ENCODE measurements at places on chromosomes 4 and X.

DNA sequence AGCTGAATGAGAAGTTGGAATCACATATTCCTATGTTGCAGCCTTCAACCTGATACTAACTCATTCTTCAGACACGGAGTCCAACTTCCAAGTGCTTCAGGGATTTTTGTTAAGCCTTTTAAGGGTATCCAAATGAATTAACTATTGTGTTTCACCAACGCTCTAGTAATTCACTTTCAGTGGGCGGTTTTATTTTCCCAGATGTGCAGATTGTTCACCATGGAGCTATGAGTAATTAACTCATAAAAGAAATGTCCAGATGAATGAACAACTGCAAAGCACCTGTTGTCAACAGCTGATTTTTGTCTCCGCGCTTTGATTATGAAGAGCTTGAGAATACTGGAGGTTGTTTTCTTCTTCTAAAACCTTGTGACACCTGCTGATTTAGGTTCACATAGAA lies 187.6 kb downstream of the CBR4 start:
- DNase-seq: no peak

- no peak for DNase-seq
These were observed 159.1 kb upstream of the KIT start for GRCh38 chr4:54498661-54499111.

- no peak for DNase-seq
These were observed 7.1 kb downstream of the DNAAF6 start for GRCh38 chrX:107213477-107213876.

DNA sequence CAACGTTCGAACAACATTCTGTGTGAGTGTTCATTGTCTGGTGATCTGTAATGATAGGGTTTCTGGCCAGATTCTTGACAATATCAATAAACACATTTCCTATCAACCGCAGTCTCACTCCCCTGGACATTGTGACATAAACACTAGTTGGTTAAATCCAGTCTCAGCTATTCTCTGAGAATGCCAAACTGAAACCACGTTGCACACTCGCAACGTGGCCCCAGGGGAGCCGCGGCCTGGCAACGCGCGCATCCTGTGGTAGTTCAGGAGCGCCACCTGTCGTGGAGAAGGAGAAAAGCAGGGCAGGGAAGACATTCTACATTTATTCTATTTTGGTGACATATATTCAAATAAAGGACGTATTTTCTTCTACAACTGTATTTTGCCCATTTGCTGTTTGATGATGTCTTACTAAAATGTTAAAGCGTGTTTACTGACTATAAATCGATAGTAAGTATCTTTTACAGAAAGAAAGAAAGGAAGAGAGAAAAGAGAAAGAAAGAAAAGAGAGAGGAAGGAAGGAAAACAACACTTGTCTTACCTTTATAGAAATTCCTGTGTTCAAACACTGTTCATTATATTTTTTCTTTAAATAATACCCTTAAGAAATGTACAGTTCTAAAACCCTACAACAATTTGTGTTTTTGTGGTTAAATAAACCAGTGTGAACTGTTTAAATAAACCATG lies 738.3 kb upstream of the FRG1 start:
- peak; percentile 23 for DNase-seq

GRCh38 chr4:75733369-75733768 lies 9.0 kb downstream of the USO1 start:
- DNase-seq: no peak

DNA sequence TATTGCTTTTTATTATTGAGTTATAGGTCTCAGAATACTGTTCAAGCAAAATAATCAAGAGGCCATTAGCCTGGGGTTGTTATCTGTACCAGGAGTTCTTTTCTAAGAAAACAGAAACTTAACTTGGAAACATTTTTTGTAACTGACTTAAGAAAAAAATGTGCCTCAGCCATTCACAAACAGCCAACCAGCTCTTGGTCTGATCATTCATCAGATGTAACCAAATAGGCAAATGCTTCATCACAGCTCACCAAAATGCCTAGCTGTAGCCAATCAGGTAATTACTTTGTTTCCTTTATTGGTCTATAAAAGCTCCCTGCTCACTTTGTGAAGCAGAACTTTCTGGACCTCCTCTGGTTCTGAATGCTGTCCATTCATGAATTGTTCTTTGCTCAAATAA lies 387.7 kb downstream of the FAT4 start:
- DNase-seq: no peak

GRCh38 chr4:79663141-79663540 lies 255.1 kb upstream of the GK2 start:
- DNase-seq: no peak

DNA sequence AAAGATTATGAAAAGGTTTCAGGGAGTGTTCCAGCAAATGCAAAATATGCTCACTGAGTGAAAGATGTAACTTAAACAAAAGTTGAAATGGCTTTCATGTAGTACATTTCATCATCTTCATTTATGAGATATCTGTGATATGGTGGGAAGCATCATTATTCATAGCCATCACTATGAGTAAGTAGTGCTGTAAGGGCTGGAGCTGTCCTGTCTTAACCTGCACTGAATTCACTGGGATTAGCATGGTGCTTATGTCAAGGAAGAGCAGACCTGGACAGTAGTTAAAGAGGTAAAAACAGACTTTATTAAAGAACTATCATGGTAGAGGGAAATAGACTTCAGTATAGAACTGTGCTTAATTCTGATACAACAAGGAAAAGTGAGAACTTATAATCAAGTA lies 1347.3 kb downstream of the RPA4 start:
- DNase-seq: no peak

DNA sequence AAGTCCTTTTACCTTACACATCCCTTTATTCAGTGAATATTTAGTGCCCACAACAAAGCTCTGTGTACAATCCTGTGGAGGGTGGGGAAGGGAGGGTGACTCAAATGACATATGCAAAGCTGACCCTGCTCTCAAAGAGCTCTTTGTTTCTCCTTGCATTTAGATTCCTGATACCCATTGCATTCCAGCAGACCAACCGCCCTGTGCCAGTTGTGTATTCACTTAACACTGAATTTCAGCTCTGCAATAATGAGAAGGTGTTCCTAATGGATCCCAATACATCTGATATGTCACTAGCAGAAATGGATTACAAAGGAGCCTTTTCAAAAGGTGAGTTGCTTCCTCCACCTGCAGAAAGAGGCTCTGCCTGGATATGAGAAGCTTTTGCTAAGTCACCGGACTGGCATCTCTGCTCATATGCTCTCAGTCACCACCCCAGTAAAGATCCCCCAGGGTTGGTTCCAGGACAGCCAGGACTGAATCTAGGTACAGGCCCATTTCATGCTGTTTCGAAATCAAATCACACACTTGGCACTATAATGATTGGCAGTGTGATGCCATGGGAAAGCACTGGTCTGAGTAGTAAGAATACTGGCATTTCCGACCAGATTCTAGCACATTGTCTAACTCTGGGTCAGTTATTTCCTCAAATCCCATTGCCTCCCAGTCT lies 17.1 kb upstream of the ANXA3 start:
- DNase-seq: no peak

DNA sequence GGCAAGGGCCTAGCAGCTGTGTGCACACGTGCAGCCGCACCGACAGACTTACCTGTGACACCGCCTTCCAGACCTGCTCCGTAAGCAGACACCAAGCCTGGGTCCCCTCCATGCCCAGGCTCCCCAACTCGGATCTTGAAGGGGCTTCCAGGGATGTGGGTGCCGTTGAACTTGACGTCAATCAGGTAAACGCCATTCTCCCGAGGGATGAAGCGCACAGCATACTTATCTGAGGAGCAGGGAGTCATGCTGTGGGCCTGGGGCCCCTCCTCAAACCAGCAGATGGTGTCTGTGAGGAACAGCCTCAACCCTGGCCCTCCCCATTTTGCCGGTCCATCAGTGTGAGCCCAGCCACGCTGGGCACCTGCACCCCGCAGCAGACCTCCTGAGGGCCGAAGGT lies 24.5 kb downstream of the FLNA start:
- no peak for DNase-seq

DNA sequence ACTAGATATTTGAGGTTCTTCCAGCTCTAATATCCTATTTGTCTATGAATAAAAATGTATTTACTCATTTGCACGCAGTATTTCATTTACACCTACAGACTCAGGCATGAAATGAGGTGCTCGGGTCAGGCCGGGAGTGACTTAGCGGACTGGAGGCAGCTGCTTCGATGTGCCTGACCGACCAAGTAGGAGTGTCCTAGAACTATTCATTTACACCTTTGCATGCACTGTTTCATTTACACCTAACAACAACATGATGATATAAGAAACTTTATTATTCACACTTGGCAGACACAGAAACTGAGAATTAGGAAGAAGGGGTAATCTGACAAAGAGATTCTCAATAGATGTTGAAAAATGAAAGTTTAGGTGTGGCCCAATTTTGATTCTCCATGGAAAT lies 28.7 kb upstream of the FAT1 start:
- DNase-seq: no peak

DNA sequence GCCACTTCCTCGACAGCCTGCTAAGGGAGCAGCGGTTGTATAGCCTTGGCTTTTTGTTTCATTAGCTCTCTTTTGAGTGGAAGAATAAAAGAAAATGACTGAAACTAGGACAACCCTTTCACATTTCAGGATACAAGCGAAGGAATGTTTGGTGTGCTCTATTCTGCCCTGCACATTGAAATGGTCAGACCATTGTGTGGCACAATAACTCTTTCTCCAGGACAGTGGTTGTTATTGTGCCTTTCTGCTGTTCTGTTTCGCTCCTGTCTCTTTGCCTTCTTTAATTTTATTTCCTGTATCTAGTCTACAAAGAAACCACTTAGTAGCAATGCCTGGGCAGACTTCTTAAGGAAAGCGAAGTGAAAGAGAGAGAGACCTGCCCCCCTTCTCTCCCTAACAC lies 473.7 kb downstream of the GBA3 start:
- DNase-seq: no peak

DNA sequence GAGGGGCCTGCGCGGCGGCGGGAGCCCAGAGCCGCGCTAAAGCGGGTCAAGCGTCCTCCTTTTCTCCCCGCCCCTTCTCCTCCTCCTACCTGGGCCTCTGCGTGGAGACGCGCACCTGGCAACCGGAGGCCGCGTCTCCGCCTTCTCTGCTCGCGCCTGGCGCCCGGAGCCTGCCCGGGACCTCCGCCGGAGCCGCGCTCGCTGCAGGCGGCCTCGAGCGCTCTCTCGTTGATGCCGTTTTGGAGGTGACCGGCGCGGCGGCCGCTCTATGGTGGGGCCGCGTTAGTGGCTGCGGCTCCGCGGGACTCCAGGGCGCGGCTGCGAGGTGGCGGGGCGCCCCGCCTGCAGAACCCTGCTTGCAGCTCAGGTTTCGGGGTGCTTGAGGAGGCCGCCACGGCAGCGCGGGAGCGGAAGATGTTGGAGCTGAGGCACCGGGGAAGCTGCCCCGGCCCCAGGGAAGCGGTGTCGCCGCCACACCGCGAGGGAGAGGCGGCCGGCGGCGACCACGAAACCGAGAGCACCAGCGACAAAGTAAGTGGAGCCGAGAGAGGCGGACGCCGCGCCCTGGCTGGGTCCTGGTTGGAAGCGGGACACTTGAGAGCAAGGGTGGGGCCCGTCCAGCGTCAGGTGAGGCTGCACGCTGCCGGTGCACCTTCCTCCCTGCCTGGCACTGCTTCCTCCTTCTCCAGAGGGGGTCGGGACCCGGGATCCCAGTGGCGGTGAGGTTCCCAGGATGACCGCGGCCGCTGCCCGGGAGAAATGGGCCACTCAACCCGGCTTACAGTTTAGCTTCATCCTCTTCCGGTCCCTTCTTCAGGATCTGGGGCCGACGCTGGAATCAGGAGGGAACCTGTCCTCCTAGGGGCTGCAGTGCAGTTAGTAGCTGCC lies at the start of gene CDS1:
TSS of gene CDS1 (plus strand) at position 140 of the 888 bp plus-strand sequence. CDS start at position 415, 275 bp downstream.
- peak; percentile 18 for DNase-seq

GRCh38 chr4:81790477-81790876 lies 318.8 kb upstream of the RASGEF1B start:
- DNase-seq: no peak

DNA sequence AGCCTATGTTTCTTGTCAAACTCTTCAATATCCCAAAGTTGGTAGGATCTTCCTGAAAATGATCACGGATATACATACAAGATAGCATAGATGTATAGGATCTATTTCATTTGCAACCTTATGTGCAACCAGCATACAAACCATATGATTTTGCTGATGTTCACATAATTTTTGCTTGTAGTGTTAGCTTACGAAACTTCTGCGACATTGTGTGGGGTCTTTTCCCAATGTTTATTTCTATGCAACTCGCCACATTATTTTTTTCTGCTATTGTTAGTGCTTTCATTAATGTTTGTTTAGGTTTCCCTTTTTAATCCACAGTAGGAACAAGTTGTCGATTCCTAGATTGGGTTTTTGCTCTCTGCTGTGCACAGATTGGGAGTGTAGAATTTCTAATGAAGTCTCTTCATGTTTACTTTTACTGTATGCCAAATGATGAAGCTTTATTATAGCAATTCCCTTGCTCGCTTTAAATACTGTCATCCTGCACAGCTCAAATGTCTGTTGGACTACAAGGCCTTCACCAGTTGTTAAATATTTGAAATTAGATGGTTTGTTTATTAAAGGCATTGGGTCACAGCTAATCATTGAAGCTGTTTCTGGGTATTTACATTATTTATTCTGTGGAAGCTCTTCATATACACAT lies 257.6 kb upstream of the PCDH7 start:
- no peak for DNase-seq

GRCh38 chrX:334331-334891 lies 15.8 kb upstream of the GTPBP6 start:
- DNase-seq: no peak

DNA sequence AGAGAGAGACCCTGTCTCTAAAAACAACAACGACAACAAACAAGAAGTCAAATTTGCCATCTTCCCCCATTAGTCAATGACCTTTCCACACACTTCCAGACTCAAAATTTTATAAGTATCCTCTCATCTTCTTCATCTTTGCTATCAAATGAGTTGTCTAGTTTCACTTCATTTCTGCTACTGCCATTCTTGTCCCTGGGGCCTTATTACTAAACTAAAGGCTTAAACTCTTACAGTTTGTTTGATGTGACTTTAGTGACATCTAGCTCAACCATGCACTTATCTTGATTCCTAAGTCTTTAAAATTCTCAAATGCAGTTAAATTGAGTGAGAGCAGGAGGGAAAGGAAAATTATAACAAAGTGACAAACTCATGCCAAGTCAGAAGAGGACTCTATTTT lies 271.8 kb upstream of the GK2 start:
- DNase-seq: no peak

GRCh38 chrX:4240541-4241194 lies 527.2 kb upstream of the PRKX start:
- no peak for DNase-seq

DNA sequence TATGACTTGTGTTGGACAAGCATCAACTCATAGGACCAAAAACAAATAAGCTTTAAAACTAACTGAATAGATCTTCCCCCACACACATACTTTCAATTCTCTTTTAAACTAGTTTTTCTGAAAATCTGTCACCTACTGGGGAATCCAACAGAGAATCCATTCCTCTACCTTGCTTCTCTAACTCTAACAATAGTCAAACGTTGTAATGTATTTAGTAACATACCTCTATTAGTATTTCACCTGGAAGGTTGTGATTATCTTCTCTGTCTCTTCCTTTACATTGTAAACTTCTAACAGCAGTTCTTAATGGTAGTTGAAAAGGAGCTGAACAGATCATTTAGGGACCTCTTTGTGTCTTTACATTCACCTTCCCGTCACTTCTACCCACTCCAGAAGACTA lies 337.1 kb upstream of the FAM241A start:
- DNase-seq: no peak
